ENCODE measurements at places on chromosomes 3 and 15.
A peak's percentile ranks its signal among the peaks of the same experiment; 100 is the strongest.

- DNase-seq = no peak
These were observed 130.1 kb upstream of the PRICKLE2 start for GRCh38 chr3:64355401-64355807.

DNA sequence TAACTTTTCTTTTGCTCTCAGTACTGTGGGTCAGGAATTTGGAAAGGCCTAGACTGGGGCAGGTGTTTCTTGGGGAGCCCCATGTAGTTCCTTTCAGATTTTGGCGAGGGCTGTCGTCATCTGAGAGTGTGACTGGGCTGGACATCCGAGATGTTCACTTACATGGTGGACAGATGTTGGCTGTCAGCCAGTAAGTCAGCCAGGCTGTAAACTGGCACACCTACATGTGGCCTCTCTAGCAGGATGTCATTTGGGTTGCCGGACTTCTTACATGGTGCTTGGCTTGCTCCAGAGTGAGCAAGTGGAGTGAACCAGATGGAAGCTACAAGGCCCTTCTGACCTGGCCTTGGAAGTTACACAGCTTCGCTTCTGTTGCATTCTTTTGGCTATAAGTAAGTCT is 20.7 kb downstream of the TATDN2 start:
- DNase-seq = no peak

- DNase-seq = no peak
These were observed 339.0 kb downstream of the EPHB1 start for GRCh38 chr3:135133905-135134683.

DNA sequence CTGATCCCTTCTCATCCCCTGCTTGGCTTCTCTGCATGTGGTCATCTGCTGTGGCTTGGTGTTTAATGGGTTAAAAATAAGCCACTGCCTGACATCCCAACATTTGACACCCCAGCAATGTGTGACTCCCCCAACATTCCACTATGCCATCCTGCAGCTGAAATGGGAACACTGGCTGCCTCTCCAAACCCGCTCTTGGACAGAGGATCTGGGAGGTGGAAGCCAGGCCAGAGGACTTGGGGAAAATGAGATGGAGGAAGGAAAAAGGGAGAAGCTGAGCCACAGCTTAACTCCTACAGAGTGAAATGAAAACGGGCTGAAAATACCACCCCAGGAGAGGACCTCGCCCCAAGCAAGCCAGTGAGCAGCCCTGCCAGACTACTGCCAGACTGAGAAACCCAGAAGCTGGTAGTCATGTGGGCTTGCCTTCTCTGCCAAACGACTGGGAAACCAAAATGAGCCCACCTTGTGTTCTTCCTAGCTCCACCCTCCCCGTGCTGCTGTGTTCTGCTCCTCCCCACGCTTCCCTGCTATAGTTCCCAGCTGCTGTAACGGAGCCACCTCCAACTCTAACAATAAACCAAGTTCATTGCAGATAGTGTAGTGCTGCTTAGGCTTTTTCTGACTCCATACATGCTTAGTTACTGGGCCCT is 13.7 kb downstream of the MAP1A start:
- DNase-seq = no peak

DNA sequence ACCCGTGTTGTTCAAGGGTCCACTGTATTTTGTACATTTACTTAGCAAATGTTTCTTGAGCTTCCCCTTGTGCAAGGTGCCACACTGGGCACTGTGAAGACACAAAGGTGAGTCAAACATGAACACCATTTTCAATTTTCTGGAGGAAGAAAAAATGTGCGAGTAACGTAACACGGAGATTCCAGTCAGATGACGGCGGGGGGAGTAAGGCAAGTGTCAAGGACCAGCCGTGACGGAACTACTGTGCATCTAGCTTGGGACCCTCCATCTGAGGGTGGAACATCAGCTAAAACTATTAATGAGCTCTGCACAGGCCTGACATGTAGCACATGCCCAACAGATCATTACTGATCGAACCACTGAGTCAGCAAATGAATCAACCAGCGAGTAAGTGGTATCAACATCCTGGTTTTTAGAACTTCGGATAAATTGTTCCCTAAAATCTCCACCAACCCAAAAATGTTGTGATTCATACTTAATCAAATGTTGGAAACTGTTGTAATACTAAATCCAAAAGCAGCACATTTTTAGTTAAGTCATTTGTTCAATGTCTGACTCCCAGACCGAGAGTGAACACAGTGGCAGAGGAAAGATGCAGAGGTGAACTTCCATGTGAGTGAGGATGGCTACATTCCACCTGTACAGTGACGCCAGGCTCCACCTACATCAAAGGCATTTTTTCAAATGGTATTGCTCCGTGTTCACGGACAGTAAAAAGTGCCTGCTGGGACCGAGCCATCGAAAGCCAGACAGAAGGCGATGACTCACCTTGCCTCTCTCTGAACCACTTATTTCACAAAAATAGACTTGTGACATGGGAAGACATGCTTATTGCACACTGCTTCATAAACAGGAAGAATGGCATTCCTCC is 172.2 kb downstream of the ATP10A start:
- no peak for DNase-seq

DNA sequence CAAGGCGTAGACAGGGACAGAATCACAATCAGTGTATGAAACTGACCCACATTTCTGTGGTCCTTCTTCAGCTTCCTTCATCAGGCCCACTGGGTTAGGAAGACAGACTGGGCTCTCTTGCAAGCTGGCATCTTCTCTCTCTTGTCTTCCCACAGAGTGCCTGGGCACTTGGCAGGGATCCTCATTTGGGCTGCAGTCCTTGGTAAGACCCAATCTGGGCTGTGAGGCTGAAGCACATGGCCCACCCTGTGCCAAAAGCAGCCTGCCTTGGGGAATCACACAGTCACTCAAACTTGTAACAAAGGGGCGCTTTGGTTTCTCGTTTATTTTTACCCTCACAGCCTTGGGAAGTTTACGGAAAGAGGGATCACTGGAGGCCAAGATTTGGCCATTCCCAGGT is 8.2 kb upstream of the EPHB3 start:
- no peak for DNase-seq

- no peak for DNase-seq
These were observed 14.2 kb downstream of the CPA3 start for GRCh38 chr3:148879256-148879655.

- no peak for DNase-seq
These were observed 187.9 kb upstream of the LPP start for GRCh38 chr3:187966096-187966495.

DNA sequence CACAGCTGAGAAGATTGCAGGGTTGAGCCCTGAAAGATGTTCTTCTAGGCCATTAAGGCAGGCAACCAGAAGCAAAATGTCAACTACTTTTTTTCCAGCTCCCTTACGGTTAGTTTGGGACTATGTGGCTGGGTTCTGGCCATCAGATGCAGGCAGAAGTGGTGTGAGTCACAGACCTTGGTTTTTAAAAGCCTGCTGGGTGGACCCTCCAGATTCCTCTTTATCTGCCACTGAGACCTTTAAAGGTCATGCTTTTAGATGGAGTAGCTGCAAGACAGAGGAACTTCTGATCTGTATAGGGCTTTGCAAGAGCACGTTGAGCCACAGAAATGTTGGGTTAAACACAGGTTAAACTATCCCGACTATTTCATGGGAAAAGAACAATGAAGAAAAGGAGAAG is 102.9 kb downstream of the CHST2 start:
- DNase-seq = no peak

- DNase-seq = no peak
These were observed 3.2 kb downstream of the SEMA6D start for GRCh38 chr15:47720555-47720954.

- no peak for DNase-seq
These were observed at the start of gene HHLA2 for GRCh38 chr3:108296239-108296638. TSS of gene HHLA2 (plus strand) at chr3:108296548. CDS start at chr3:108351814, 55,266 bp downstream.

DNA sequence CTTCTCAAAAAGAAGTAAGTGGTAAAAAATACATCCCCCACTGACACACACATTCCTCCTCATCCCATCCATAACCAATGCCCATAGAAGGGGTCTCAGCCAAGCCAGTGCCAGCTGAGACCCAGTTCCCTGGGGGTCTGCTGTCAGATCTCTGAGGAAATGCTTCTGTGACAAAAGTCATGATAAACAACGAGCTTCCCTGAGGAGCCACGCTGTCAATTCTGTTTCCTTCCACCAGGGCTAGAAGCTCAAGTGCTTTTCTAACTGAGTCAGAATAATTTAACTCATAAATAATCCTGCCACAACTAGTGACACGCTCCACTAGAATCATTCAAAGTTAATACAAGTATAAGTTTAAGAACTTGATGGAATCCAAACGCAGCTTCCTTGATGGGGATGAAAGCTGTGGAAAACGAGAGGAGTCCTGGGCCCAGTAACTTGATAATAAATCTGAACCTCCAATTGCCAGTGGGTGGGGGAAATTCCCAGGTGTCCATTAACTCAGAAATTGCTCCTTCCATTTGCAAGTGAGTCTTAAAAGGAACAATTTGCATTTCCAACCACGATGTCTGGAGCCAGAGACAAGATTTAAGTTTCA is 348.7 kb upstream of the LMCD1 start:
- DNase-seq = no peak

DNA sequence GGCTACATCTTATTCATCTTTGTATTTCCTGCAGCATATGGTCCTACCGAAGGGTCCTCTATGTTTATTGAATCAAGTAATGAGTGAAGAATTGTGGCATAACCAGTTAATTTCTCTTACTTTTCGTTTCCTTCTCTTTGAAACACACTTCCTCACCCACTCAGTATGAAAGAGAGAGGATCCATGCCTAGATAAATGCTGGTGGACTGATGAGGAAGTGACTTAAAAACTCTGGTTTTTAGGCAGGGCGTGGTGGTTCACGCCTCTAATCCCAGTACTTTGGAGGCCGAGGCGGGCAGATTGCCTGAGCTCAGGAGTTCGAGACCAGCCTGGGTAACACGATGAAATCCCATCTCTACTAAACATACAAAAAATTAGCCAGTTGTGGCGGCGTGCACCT is 2.2 kb upstream of the MB21D2 start:
- no peak for DNase-seq

DNA sequence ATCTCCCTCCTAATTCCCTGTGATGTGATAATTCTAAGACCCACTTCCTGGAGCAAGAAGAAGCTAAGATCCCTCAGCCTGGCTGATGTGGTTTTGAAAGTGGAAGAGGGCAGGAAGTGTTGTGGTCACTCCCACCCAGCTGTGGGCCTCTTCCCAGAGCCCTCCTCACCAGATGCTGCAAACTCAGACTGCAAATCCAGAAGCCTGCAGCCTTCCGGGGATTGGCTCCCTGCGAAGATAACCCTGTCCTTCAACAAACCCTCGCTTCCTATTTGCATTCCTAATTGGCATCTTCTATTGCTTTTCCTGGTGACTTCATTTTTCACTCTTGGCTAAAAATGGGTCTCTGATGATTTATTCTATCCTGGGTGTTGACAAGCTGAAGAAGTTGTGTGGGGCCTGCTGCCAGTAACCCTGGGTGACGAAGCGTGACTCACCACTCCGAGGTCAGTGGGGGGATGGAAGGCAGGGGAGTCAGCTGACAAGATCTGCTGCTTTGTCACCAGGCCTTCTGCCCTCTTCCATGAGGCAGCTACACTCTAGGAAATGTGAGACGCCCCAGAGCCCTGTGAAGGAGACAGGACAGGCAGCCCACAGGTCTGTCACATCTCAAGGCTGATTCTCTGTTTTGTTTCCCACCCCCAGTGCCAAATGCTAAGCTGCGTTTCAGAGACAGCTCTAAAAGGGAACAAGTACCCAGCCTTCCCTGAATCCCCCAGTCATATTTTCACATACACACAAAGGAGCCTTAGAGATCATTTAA is 99.7 kb upstream of the LIPC start:
- DNase-seq = peak; percentile 40

- peak; percentile 40 for DNase-seq
These were observed 5.5 kb upstream of the RNF111 start for GRCh38 chr15:58981808-58982475.

DNA sequence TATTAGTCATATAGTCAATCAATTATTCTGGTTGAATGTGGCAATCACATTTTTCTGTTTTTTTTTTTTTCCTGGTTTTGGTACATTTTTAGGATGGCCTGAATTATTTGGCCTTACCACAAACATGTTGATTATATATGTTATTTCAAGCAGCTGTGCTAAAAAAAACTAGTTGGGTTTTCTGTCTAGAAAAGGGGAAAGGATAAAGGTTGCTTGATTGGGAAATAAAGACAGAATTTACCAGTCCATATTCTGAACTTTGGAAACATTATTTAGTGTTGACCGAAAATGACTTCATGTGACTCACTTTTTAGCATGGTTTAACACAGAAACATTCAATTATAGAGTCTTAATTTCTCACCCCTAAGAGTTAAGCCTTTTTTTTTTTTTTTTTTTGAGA is 8.1 kb downstream of the MORF4L1 start:
- no peak for DNase-seq

GRCh38 chr15:93846148-93846547 is 385.2 kb upstream of the MCTP2 start:
- no peak for DNase-seq

DNA sequence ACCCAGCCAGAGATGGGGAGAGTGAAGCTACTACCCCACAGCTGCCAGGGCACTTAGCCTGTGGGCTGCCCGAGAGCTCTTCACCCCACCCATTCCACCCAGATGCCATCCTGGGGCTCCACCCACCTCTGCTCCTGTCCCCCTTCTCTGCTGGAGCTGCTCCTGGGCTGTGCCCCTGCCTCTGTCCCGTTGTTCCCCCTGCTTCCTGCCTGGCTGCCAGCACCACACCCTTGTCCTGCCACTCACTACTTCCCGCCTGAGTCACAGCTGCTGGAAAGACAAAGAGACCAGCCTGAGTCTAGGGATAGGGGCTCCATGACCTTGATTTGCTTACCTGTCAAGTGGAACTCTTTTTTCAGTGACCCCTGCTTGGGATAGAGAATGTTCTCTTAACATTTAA is 12.4 kb downstream of the GNAI2 start:
- no peak for DNase-seq

DNA sequence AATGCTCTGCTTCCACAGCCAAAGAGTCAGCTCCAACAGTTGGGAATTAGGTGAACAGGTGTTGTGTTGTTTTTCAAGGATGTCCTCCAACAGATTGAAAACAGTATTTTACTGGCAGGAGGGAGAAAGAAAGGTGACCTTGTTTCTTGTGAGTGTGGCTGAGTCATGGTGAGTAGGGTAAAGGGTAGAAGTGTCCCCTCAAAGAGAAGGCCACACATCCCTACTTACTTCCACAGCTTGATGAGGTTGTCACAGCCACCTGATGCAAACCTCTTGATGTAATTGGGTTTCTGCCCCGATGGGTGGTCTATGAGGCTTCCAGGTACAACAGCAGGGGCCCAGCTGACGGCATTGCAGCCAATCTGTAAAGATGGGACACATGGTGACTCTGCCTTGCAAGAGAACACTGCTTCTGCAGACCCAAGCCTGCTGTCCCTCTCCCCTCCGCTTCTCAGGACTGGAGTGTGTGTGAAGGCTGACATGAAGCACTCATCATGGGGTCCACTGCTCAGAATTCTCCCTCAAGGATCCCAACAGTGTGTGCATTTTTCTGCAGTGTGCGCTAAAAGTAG is 12.7 kb upstream of the GHRL start:
- no peak for DNase-seq

Data from GM13977 (cell line).